ENCODE measurements at places on chromosomes 2 and 18. TPM values are rescaled to one million over a fixed set of nuclear protein-coding genes. Genes with fewer than 3 reads are reported as not detected.

DNA sequence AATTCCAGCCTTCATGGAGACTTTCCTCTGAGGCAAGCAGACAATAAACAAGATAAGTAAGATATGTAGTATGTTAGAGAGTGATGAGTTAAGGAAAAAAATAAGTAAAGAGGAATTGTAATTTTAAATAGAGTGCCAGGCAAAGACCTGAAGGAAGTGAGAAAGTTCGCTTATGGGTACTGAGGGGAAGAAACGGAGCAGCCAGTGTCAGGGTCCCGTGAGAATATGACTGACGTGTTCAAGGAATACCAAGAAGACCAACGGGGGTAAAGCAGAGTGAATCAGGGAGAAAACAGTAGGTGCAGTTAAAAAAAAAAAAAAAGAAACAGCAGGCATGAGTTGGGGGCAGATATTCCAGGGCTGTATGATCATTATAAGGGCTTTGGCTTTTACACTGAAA, 45.1 kb downstream of the ARHGEF33 start:
- no peak for DNase-seq

The PLB1 gene
- polyA plus RNA-seq: 1.4 TPM

GRCh38 chr2:10779776-10780490, 32.7 kb downstream of the PDIA6 start:
- DNase-seq: no peak

The NT5C1B gene
- 0.61 TPM for polyA plus RNA-seq

The SIX3 gene
- not detected for polyA plus RNA-seq

The CCDC102B gene
- 8.6 TPM for polyA plus RNA-seq

The SCYGR8 gene
- polyA plus RNA-seq: not detected

DNA sequence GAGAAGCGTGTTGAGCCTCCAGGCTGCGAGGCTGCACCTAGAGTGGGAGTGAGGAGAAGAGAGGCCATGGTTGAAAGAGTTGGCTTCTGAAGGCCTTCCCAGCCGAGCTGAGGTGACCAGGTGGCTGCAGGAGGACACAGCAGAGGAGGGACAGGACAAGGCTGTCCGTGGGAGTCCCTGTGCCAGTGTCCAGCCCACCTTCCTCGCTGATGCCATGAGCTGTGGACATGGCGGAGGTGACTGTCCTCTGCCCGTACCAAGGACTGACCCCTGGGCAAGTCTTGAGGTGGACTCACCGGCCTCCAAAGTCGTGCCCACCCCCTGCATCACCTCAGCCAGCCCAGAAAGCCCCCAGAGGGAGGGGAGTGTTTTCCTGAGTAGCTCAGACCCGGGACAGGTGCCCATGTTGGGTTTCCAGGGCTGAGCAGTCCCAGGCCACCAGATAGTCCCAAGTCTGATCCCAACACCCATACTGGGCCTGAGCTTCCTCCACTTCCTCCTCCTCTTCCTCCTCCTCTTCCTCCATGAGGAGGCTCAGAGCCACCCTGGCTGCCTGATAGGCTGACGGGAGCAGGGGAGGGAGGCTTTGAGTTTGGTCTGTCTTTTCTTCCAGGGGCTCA, 43.0 kb upstream of the FOSL2 start:
- no peak for DNase-seq

- DNase-seq: no peak
Measured at GRCh38 chr2:107363806-107364205, 462.9 kb upstream of the RGPD4 start.

- no peak for DNase-seq
Measured at GRCh38 chr2:198720266-198720665, 737.5 kb downstream of the SATB2 start.

GRCh38 chr2:36569267-36569856, 28.6 kb downstream of the FEZ2 start:
- no peak for DNase-seq
